NCI-H510A (cell line): ENCODE measurements at places on chromosomes 11 and 22.

DNA sequence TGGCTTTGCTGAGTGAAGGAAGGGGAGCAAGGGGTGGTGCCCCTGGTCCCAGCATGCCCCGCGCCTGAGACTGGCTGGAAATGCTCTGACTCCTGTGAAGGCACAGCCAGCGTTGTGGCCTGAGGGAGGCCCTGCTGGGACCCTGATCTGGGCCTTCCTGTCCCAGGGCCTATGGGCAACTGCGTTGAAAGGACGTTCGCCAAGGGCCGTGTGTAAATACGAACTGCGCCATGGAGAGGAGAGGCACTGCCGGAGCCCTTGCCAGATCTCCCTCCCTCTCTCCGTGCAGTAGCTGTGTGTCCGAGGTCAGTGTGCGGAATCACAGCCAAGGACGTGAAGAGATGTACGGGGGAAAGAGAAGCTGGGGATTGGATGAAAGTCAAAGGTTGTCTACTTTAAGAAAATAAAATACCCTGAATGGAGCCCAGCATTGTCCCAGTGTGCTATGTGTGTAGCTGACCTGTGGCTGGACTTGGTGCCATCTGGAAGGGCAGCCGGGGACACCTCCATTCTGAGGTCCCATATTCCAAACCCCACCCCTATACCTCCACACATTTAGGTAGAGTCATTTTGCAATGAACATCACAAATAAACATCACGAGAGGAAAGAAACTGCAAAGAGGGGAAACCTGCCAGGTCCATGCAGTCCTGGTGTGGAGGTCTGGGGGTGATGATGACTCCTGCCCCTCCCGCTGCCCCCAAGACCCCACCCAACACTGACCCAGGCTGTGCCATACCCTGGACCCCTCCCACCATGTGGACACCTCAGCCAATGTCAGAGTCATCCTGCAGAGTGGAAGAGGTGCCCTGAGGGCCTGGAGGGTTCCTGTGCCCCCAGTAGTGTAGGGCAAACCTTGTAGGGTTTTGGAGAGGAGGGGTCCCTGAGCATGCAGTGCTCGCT, 16.9 kb downstream of the RSPH14 start:
- no peak for DNase-seq

DNA sequence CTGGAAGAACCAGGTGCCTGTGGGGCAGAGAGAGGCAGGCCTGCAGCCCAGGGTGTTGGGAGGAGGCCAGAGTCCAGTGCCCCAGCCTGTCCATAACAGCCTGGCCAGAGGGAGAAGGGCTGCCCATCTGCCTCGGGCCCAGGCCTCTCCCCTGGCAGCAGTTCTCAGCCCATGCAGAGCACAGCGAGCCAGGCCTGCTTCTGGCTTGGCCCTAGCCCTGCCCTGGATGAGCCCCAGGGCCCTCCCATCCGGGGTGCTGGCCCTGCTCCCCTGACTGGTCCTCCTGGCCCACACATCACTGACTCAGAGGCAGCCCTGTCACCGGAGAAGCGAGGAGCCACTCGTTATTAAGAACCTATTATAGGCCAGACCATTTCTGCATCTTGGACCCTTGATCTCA, 19.7 kb upstream of the MYRF start:
- DNase-seq = no peak

- DNase-seq = no peak
Observed at GRCh38 chr11:86202013-86202336, 42.6 kb upstream of the EED start.

GRCh38 chr11:110097459-110098012, 4.3 kb downstream of the ZC3H12C start:
- DNase-seq = no peak

- DNase-seq = no peak
Observed at GRCh38 chr11:79466411-79466810, 25.6 kb upstream of the TENM4 start.

GRCh38 chr11:57202281-57202680, 20.5 kb downstream of the LRRC55 start:
- no peak for DNase-seq

- DNase-seq = no peak
Observed at GRCh38 chr11:3684819-3685172, 13.6 kb upstream of the CHRNA10 start.

- DNase-seq = no peak
Observed at GRCh38 chr22:26902401-26903029, 245.1 kb downstream of the MIAT start.

DNA sequence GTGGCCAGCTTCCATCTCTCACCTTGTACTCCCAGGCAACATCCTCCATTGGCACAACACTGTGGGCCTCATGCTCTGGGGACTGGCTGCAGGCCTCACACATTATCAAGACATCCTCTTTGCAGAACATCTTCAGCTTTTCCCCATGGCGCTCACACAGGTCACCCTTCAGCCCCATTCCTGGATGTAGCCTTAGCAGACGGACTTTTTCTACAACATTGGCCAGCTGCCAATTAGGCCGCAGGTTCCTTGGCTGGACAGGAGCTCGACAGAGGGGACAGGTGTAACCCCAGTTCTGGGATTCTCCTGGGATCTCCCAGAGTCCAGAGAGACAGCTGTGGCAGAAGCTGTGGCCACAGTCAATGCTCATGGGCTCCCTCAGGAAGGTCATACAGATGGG, 3.0 kb downstream of the TRIM68 start:
- DNase-seq = no peak

DNA sequence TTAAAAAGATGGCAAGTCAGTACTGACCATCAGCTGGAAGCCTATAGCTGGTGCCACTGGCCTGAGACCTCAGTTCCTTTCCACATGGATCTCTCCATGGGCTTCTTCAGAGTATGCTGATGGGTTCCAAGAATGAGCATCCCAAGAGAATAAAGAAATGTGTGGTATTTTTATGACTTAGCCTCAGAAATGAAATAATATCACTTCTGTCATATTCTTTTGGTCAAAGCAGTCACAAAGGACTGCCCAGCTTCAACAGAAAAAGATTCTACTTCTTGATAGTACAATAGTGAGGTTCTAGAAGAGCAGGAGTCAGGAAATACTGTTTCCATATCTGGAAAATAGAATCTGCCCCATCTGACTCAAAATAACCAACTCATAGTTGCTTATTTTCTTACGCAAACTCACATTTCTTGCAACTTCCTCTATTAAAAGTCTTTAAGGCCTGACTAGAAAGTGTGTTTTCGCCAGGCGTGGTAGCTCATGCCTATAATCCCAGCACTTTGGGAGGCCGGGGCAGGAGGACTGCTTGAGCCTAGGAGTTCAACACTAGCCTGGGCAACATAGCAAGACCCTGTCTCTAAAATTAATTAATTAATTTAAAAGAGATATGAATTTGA, 116.9 kb downstream of the SIK3 start:
- no peak for DNase-seq
